NCI-H526 (cell line): ENCODE measurements at places on chromosomes 1 and 21.
A peak's percentile ranks its signal among the peaks of the same experiment; 100 is the strongest.

GRCh38 chr1:15685820-15686219 is 1.7 kb downstream of the PLEKHM2 start:
- DNase-seq, result no peak

GRCh38 chr21:37253991-37254390 is 13.1 kb downstream of the VPS26C start:
- no peak for DNase-seq

- DNase-seq, result no peak
Observed at GRCh38 chr1:20325844-20326420, 35.3 kb downstream of the VWA5B1 start.

- DNase-seq, result no peak
Observed at GRCh38 chr1:2447276-2448097, 28.6 kb upstream of the PLCH2 start.

DNA sequence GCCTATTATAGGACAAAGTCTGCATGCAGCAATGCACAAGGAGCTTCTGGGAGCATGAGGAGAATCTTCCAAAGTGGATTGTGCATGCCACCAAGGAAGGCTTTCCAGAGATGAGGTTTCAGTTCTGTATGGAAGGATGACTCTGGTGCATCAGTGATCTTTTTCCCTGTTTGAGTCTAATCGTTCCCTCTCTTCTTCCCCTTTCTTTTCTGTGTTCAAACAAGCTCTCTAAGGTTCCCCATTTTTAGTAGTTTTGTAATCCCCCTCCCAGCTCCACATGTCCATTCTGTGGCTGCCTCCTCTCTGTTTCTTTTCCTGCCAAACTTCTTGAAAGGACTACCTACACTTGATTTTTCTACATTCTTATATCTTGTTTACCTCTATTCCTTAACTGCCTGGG is 43.3 kb upstream of the USP25 start:
- no peak for DNase-seq

- DNase-seq, result peak; percentile 57
Observed at GRCh38 chr1:93616996-93617669, 64.5 kb downstream of the BCAR3 start.

DNA sequence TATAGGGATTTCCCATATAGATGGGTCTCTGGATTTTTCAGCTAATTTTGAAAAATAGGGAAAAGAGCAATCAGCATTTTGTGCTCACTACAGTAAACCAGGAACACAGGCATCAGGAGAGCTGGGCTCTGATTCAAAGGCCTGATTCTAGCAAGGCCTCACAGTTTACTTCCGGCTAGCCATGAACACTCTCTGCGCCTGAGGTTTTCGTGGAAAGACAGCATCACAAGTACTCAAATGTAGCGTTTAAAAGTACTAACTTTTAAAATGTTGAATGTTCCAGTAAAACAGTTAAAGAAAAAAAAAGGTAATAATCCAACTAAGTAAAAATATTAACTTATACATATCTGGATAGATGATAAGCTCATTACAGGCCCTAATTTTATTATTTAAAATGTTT is 120.6 kb downstream of the SLC45A1 start:
- no peak for DNase-seq

DNA sequence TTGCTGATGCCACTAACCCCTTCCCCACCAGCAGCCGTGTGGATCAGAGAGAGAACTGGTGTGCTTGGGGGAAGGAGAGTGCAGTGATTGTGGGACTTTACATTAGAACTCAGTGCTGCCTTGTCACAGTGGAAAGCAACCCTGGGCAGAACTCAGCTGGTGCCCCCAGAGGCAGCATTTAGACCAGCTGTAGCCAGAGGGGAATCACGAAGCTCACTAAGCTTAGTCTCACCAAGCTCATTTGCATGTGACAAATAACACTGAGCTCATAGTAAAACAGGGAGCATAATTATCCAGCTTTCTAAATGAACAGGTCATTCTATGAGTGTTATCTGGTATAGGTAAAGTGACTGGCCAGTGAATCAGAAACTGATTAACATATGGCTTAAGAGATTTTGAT is 9.8 kb upstream of the SMAP2 start:
- peak; percentile 25 for DNase-seq

DNA sequence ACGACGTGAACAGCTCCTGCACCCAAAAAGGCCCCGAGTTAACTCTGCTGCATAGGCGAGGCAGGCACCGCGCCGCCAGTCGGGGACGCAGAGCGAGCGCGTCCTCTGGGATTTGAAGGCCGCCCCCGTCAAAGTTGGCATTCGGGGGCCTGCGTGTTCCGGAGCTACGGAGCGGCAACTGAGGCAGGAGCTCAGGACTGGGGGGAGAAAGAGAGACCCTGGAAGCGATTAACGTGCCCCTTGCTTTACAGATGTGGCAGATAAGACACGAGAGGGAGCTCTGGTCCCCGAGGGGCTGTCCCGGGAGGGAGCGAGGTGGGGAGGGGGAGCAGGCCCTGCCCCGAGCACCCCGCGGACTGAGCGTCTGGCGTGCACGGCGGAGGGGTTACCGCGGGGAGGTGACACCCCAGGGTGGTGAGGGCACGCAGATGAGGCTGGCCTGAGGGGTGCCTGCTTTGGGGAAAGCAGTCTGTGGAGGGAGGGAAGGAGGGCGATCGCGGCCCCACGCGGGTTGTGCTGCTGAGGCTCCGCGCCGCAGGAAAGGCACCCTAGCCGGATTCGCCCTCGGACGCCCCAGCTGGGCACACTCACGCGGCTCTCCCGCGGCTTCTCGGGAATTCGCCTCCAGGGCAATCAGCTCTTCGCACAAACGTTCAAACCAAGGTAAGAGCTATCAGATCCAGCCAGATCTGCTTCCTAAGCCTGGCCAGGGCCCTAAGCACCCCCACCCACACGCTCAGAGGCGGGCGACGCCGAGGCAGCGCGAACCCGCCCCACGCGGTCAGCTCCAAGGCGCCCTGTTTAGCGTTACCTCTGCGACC is 26.5 kb downstream of the ACTA1 start:
- no peak for DNase-seq

- no peak for DNase-seq
Observed at GRCh38 chr1:208033236-208033635, 122.3 kb upstream of the CD34 start.

GRCh38 chr1:118688891-118689290 is 299.3 kb downstream of the TBX15 start:
- no peak for DNase-seq

GRCh38 chr1:11286735-11287410 is 13.9 kb downstream of the UBIAD1 start:
- no peak for DNase-seq

DNA sequence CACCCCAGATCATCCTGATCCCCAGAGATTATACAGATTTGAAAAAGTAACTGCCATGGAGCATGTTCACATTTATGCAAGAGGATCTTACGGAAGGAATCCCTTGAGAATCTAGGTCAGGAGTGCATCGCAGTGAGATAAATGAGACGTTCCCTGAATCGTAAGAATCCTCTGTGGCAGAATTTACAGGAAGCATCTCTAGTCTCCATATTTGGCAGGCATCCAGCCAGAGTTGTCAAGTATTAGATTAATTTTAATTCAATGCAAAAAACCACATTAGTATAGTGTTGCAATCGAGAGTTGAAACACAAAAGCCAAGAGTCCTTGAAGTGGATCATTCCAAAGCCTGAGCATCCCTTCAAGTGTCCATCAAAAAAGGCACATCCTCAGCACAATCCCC is 100.8 kb downstream of the RRAGC start:
- no peak for DNase-seq

DNA sequence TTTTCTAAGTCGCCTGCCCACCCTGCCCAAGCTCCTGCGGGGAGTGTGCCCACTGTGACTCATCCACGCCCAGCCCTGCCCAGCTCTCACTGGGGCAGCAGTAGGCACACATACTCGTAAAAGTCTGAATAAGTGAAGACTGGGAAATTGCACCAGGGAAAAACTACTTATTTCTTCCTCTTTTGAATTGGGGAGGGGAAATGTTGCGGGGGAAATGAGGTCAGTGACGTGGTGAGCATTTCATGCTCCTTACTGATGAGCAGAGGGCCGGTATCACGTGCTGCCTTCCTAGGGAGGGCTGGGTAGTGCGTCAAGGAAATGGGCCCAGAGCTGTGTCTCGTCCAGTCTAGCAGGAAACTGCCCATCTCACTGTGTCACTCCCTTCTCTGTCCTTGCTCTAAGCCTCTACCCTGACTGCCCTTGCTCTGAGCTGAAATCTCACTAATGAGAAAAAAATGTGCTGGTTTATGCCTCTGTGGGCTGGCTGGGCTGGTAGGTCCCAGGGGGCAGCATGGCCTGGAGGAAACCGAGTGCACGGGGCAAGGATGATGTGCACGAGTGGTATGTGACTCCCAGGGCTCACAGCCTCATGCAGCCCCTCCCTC is 13.5 kb upstream of the TNFRSF1B start:
- DNase-seq, result no peak

GRCh38 chr1:228453022-228453560 is 34.1 kb upstream of the RNF187 start:
- no peak for DNase-seq

DNA sequence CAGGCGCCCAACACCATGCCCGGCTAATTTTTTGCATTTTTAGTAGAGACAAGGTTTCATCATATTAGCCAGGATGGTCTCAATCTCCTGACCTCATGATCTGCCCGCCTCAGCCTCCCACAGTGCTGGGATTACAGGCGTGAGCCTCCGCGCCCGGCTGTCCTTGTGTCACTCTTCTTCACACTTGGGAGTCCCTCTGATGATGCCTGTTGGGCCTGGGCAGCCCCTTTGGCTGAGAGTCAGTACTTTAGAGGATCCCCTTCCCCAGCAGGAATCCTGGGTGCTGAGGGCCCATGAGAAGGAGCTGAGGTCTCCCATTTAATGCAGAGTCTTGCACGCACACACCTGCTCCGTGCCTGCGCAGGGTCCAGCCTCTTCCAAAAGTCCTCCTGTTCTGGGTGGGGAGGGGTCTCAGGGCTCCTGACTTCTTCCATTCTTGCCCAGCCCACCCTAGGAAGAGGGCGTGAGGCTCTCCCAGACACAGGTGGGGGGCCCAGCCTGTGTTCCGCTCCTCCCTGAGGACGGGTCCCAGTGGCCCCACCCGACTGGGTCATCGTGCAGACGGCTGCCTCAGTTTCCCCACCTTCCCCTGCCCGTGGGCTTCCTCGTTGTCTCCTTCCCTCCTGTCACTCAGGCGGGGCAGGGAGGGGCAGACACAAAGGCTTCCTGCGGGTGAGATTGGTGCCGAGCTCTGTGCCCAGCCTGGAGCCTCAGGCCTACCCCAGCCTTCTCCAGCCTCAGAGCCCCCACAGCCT is 3.9 kb downstream of the TTLL10 start:
- DNase-seq, result no peak

- peak; percentile 13 for DNase-seq
Observed at GRCh38 chr1:21937372-21938121, 437 bp upstream of the HSPG2 start.

DNA sequence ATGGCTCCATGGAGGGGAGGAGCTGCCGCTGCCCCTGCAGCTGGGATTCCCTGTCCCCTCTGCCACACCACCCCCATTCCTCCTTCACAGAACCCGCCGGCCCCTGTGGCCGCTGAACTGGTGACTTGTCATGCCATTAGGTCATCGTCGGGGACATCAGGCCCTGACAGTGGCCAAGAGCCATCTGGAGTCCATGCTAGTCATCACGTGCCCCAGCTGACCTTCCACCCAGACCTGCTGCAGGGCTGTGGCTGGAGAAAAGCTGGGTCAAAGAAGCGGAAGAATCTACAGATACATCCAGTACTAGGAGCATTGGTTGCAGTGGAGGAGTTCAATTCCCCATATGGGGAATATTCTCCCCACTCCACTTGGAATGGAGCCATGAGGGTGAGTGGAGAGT is 78.1 kb downstream of the KCNJ15 start:
- no peak for DNase-seq

DNA sequence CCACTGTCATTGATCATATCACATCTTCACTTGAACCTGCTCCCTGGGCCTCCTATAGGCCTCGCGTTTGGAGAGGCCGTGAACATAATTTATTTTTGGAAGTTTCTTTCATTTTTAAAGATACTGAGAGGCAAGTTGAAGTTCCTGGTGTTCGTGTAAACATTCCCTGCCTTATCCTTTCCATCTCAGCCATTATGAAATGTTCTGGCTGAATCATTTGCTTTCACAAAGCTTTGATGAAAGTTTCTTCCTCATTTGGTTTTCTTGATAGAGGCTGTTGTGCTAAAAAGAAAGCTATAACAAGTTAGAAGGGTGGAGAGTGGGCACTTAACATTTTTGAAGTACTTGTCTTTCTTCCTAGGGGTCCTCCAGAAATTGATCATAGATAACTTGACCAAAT is 15.5 kb downstream of the CAMTA1 start:
- no peak for DNase-seq

DNA sequence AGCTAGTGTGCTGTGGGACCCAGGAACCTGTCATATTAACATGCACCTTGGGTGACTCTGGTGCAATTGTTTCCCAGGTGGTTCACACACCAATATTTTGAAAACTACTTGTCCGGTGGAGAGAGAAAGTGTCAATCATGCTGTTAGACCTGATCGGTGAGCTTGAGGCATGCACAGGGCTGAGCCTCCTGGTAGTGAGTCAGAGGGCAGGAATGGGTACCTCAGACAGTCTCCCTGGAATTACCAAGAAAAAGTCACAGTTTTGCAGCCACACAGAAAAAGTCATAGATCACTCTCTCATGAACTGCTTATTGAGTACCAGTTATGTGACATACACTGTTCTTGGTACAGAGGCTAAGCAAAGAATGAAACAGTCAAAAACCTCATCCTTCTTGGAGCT is 140.1 kb upstream of the NFIA start:
- no peak for DNase-seq

DNA sequence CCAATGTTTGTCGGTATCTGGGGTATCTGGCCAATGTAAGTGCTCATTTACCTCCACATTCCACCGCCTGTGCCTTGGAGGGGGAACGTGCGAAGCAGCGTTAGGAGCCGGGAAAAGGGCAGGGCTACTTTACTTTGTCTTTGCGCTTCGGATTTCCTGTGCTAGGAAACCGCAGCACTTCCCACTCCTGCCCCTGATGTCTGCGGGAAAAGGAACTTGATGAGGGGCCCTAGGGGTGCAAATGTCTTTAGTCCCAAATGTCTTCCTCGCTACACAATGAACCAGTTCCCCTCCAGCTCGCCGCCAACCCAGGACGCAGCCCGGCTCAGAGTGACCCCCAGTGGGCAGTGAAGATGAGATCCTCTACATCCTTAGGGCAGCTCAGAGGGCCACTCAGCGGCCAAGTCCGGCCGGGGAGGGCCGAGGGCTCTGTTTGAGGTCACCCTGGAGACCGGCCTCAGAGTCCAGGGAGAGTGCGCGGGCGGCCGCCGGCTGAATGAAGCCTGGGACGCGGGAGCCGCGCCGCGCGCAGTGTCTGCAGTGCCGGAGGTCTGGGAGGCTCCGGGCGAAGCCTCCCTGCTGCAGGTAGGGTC is at the start of gene DYNLT5:
Gene DYNLT5, plus strand, starts transcription at position 460 of the 593 bp plus-strand sequence. CDS start 2,200 bp downstream, outside the sequence.
- no peak for DNase-seq

DNA sequence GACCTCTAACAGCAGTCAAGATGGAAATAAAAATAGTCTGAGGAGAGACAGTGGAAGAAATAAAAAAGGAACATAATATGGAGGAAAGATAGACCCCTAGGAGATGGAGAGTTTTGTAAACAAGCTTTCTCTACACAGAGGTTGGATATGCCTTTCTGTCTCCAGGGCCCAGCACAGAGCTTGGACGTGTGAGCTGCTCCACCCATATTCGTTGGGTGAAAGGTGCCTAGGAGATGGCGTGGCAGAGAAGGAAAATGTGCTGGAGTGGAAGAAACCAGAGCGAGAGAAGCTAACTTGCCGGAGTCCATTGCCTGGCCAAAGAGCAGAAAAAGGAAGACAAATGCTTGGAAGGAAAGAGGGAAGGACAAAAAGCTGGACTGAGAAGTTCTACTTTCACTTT is 78.3 kb upstream of the LMO4 start:
- no peak for DNase-seq
